Activated naive CD4-positive, alpha-beta T cell treated with anti-CD3 and anti-CD28 coated beads for 36 hours (primary cell): ENCODE measurements at places on chromosomes 3 and 15.

DNA sequence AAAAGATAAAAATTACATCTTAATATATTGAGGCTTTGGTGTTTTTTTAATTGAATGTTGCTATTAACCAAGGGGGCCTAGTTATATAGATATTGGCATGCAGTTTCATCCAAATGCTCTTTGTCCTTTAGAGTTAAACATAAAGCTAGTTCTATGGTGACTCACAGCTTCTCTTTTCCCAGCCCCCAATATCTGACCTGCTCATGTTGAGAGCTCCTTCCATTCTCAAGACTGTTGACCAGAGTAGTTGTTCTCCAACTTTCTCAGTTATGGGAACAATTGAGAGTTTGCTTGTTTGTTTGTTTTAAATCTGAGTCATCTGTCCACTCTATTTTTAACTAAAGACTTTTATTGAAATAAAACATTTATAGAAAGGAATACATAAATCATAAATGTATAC, 15.8 kb upstream of the RARB start:
- DNase-seq: no peak

DNA sequence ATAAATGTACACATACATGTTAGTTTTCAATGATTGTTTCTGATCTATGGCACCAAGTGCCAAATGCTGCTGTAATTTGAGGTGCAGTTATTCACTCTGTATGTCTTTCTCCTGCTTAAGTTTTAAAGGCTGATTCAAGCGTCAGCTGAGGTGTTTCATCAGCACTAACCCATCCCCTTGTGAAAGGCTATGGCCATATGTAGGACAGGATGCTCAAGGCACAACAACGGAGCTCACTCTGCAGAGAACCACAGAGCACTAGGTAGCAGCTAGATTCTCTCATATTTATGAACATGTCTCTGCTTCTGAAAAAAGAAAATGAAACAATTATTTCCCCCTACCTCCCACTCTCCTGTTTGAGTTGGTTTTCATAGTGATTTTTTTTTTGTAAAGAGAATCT, 340.0 kb upstream of the TMCO5A start:
- no peak for DNase-seq

GRCh38 chr3:197906023-197906849, 43.8 kb upstream of the RPL35A start:
- peak; percentile 91 for DNase-seq

DNA sequence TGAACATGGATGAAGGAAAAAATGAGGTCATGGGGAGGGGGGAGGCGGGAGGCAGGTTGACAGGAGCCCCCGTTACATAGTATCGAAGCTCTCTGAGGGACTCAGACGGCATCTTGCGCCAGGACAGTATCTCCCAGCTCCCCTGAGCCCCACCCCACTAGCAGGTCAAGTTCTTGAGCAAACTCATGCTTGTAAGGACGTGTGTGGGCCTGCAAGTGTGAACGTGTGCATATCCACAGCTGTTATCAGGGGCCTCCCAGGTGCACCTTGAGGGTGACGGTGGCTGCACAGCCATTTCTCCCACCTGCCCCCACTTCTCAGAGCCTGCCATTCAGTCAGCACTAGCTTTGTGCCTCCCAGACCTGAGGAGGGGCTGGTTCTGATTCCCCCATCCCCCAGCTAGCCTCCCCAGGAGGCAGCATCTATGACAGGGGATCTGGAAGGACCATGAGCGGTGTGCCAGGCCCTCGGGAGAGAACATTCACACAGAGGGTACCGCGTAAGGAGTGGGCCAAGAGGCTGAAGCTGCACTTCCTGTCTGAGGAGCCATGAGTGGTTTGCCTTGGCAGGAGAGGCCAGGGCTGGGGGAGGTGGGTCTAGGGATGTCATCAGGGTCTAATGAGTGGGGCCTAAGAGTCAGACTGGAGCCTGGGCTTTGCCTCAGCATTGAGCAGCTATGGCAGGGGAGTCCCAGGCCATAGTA, 2.9 kb downstream of the SEMA3F start:
- no peak for DNase-seq

DNA sequence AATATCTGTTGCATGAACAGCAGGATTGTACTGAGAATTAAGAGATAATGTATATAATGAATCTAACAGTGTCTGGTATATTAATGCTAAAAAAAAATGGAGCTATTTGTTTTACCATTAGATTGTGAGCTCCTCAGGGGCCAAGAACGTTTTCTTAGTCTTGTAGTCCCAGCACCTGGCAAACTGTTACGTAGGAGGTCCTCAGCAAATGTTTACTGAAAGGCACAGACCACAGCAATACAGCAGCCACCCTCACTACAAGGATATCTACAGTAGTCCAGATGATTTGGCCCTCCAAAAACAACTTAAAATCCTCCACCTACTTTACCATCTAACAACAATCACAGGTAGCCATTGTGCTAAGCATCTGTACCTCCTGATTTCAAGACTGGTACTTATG, 59.7 kb downstream of the MSL2 start:
- DNase-seq: no peak

- DNase-seq: no peak
Measured at GRCh38 chr3:85864896-85865295, 906.1 kb downstream of the CADM2 start.

- DNase-seq: no peak
Measured at GRCh38 chr3:436053-436452, 239.5 kb downstream of the CHL1 start.

DNA sequence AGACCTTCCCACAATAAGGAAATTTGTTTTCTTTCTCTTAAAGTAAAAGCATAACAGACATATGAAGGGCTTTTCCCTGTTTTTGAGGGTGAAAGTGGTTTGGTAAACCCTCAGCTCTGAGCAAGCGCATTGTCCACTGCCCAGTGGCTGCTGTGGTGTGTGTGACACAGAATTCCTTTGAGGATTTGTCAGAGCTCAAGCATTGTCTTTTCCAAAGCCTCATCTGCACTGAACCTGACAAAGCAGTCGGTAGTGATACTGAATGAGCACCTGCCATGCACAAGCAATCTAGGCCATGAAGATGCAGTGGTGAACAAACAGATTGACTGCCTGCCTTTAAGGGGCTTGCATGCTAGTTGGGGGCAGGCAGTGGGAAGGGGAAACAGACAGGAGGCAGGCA, 128.3 kb downstream of the PLCL2 start:
- no peak for DNase-seq

- no peak for DNase-seq
Measured at GRCh38 chr15:40251486-40252140, 12.8 kb downstream of the PAK6 start.

GRCh38 chr15:28192772-28193171, 93.7 kb upstream of the OCA2 start:
- DNase-seq: no peak

- no peak for DNase-seq
Measured at GRCh38 chr3:8856721-8857120, 87.3 kb upstream of the OXTR start.

DNA sequence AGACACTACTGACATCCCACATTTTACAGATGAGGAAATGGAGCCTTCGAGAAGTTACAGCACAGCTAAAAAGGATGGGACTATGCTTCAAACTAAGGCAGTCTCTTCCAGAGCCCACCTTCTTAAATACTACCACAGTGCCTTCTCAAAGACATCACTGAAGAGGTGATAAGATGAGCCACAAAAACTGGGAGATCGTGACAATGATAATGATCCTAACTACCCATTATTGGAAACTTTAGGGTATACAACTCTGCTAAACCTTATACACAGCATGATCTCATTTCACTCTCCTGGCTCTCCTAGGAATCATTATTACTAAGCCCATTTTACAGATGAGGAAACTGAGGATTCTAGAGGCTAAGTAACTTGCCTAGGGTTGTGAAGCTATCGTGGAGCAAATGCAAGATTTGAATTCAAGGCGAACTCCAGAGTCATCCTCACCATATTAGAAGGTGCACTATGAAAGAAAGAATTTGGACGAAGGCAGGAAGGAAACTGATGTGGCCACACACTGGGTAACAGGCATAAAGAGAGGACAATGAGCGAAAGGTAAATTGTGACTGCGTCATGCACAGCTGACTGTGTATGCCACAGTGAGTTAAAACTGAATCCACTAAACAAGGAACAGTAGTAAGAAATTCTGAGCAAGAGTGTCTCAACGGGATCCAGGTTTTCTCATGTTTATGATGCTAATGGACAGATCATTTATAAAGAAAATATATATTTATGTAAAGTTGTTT, 55.4 kb downstream of the SUCLG2 start:
- DNase-seq: no peak

DNA sequence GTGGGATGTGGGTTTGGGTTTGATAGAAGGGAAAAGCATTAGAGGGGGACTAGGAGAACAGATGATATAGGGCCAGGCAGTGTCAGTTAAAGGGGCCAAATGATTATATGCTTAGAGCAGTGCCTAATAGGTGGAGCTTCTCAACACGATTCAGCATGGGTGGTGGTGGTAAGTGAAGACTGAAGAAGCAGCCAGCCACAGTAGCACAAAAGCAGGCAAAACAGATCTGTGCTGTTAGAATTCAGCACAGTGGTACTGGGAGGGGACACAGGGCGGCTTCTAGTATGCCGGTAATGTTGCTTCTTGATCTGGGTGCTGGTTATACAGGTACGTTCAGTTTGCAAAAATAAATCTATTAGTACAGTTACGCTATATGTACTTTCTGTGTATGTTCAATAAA, 25.5 kb downstream of the PDE8A start:
- no peak for DNase-seq

DNA sequence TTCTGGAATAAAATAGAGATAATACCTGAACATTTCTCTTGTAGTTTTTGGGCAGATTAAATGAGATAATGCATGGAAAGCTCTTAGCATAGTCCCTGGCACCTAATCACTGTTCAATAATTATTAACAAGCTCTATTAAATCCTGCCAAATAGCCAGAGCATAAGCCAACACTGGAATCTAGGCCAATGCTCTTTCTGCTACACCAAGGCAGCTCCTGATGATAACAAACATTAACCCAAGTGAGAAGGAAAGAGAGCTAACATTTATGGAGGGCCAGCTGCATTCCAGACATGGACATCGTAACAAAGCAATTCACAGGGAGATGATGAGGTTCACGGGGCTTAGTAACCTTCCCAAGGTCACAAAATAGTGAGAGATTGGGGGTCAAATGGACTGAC, 23.3 kb downstream of the LARP6 start:
- no peak for DNase-seq

DNA sequence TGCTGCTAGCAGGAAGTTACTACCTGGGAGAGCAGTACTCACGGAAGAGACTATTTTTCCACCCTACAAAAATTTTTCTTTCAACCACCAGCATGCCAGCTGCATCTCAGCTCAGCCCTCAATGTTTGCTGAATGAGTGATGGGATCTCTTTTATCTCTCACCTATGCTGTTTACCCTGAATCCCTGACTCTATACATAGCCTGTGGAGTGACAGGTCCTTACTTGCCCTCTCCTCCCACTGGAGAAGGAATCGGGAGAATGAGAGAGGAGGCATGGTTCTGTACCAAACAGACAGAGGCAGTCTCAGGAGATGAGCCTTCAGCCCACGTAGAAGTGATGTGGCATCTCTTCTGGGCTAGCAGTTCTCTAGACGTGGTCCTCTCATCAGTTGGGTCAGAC, 6.7 kb upstream of the DGKG start:
- DNase-seq: no peak

GRCh38 chr3:195150181-195151118, 120.5 kb downstream of the XXYLT1 start:
- no peak for DNase-seq

DNA sequence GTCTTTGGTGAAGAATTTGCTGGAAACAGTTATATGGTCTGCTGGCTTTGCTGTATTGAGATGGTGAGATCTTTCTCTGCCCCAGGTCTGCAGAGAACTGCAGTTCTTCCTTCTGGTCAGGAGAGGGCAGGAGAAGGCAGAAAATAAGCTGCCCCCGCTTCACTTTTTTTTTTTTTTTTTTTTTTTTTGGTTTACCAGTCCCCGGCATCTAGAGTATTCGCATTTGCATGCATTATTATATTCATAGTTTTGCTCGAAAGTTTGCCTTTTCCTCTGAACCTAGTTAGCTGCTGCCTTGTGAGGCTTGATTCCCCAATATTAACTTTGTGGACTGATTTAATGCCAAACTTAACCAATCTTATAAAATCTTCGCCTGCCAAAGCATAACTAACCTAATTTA, 10.6 kb upstream of the PARL start:
- peak; percentile 41 for DNase-seq

DNA sequence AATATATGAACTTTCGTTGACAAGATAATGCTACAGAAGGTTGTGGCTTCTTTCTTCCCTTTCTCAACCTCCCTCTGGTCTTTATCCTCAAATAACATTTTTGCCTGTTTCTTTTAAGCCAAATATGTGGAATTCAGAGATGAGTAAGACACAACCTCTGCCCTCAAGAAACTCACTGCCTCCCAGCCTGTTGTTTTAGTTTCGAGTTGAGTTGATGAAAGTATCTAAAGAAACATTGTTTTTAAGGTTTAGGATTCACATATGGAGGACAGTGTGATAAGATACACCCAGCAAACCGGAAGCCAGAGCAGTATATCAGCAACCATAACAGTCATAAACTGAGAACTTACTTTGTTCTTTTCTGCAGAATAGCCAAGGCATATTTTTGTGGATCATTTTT, 218.6 kb downstream of the THSD4 start:
- no peak for DNase-seq

- no peak for DNase-seq
Measured at GRCh38 chr3:9007213-9007612, 43.9 kb upstream of the RAD18 start.

- no peak for DNase-seq
Measured at GRCh38 chr3:132983143-132983770, 54.9 kb upstream of the TMEM108 start.

DNA sequence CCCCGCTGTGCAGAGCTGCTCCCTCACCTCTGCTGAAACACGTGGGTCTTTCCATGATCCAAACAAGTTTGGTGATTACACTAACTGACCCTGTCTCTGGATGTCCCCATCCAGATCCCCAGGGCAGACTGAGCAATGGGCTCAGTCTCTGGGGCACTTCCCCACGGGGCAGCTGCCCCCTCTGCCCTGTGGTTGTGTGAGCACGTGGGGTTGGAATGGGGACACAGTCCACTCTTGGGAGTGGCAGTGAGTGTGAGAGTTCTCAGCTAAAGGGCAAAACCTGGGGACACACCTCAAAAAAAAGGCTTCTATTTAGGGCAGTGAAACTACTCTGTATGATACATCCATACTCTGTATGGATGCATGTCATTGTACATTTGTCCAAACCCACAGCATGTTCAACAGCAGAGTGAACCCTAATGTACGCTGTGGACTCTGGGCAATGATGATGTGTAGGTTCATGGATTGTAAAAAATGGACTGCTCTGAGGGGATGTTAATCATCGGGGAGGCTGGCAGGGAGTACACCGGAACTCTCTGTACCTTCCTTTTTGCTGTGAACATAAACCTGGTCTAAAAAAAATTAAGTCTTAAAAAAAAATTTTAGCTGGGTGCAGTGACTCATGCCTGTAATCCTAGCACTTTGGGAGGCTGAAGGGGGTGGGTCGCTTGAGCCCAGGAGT, 49.9 kb upstream of the BLM start:
- DNase-seq: no peak
